ENCODE measurements at places on chromosomes 16 and 17. TPM values are rescaled to one million over a fixed set of nuclear protein-coding genes. Genes with fewer than 3 reads are reported as not detected.

GRCh38 chr16:28145796-28146195 is 66.0 kb downstream of the XPO6 start:
- no peak for DNase-seq

DNA sequence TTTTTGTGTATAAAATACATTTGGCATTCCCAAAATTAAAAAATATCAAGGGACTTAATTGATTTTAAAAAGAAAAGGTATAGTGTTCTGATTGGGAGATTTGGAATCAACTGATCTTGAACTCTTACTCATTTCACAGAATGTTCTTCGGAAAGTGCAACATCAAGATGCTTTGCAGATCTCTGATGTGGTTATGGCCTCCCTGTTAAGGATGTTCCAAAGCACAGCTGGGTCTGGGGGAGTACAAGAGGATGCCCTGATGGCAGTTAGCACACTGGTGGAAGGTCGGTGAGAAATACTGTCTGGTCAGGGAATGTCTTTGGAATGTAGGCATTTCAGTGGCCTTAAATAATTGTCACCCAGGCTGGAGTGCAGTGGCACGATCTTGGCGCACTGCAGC is 19.5 kb upstream of the TBKBP1 start:
- no peak for DNase-seq

- DNase-seq: no peak
These were observed 237.3 kb downstream of the MSI2 start for GRCh38 chr17:57493625-57494024.

DNA sequence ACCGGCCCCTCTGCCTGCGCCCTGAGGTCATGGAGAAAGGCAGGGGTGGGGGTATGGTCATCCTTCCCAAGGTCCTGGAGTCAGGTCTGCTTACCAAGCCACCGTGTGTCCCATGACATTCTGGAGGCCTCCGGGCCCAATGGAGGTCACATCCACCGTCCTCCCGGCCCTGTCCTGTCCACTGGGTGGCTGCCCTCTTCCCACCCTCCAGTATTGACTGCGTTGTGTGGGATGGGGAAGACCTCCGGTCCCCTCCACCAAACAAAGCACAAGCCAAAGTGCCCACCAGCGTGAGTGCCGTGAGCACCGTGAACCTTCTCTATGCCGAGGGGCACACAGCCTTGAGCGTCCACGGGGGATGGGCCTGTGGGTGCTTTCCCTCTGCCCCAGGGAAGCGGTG is 37.2 kb downstream of the LMF1 start:
- DNase-seq: no peak

GRCh38 chr17:5598457-5598856 is 14.1 kb upstream of the NLRP1 start:
- DNase-seq: no peak

- no peak for DNase-seq
These were observed 7.5 kb downstream of the ANKRD11 start for GRCh38 chr16:89482817-89483205.

The FADS6 gene
- total RNA-seq: not detected

- DNase-seq: peak; percentile 75
These were observed 134.5 kb downstream of the CDH13 start for GRCh38 chr16:82761236-82761635.

DNA sequence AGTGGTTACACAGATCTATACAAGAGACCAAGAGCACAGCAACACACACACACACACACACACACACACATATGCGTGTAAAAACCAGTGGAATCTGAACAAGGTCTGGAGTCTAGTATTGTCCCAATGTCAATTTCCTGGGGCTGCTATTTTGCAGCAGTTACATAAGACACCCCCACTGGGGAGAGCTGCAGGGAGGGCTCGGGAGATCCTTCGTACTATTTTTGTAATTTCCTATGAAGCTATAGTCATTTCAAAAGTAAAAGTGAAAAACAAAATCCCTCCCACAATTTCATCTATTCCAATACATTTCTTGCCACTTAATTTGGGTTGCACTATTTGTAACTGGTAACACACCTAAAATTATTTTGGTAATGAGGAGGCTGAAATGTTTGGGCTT is 68.5 kb downstream of the C16orf95 start:
- DNase-seq: no peak

- DNase-seq: peak; percentile 88
These were observed 15.0 kb downstream of the USP31 start for GRCh38 chr16:23134274-23134673.

The EPX gene
- not detected for total RNA-seq

The GDPD1 gene
- total RNA-seq: 0.79 TPM

The ABCC11 gene
- not detected for total RNA-seq

DNA sequence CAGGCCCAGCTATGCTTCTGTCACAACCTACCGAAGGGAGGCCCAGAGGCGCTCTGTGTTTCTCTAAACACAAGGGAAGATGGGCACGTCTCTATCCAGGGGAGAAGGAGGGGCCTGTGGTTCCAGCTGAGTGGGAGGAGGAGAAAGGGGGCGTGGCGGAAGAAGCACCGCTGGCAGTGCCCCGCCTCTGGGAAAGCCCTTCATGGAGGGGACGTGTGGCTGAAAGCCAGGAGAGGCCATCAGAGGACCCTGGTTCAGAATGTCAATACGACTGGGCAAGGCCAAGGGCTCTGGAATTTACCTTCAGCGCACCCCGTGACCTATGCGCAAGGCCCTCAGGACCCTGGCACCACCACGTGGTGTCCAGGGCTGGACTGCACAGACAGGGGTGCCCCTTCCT is 12.3 kb upstream of the SLC38A8 start:
- DNase-seq: no peak

The RPL26 gene
- 3,049 TPM for total RNA-seq

The TNK1 gene
- 1.8 TPM for total RNA-seq

The TNS4 gene
- not detected for total RNA-seq

- no peak for DNase-seq
These were observed 239.4 kb upstream of the HSBP1 start for GRCh38 chr16:83568345-83568744.

- DNase-seq: peak; percentile 58
These were observed 12.8 kb upstream of the PRR14 start for GRCh38 chr16:30637944-30638343.

The NOTUM gene
- total RNA-seq: under 0.01 TPM

DNA sequence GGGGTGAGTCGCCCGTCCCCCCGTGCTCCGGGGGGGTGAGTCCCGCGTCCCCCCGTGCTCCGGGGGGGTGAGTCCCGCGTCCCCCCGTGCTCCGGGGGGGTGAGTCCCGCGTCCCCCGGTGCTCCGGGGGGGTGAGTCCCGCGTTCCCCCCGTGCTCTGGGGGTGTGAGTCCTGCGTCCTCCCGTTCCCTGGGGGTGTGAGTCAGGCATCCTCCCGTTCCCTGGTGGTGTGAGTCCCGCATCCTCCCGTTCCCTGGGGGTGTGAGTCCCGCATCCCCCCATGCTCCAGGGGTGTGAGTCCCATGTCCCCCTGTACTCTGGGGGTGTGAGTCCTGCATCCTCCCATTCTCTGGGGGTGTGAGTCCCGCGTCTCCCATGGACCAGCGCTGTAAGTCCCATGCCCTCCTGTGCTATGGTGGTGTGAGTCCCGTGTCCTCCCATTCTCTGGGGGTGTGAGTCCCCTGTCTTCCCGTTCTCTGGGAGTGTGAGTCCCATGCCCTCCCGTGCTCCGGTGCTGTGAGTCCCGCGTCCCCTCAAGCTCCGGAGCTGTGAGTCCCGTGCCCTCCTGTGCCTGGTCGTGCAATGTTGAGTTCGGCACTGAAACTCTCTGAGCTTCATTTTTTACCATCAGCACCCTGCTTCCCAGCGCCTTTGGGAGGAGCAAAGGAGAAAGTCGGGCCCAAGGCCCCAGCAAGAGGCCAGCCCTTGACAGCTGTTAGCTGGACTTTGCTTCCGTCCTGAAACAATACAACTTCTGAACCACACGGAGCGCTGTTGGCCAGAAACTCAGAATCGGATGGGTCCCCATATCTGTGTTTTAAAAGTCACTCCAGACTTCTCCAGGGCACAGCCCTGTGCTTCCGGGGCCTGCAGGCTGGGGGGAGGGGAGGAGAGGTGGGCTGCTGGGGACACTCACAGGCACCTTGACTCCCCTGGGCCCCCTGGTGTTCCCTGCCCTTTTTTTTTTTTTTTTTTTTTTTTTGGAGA is 11.5 kb upstream of the ZC3H18 start:
- DNase-seq: peak; percentile 75

The MYL4 gene
- 0.40 TPM for total RNA-seq
